ENCODE measurements at places on chromosomes 3 and 15.

- no peak for DNase-seq
Observed at GRCh38 chr15:99487337-99487730, 78.5 kb upstream of the MEF2A start.

DNA sequence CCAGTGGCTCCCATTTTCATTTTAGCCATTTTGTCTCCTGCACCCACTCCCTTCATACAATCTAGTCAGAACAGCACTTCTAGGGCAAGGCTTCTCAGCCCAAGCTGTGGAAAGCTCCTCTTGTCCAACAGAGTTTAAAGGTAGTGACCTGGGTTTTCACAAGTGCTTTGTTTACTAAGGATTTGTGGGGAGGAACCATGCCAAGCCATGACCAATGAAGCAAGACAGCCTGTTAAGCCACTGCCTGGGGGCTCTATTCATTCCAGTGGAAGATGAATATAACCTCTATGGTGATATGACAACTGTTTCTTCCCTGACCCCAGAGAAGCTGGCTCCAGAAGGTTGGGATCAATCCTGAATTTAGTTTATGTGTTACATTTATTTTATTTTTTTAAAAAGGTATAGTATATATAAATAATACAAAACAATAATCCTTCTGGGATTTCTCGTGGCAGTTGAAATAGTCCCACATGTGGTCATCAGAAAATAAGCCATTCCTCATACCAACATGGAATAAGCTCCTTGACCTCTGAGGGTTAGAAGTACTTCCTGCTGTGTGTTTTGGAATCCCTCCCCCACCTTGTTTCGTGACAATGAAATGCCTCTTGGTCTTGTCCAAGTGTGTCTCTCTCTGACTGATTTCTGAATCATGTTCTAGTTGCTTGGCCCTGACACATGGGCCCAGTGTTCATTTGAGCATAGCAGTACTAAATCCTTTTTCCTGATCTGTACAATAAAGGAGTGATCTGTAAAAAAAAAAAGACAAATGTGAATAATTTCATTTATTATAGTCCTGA lies 13.3 kb upstream of the THUMPD3 start:
- DNase-seq = no peak

GRCh38 chr15:91268510-91268909 lies 168.5 kb downstream of the SV2B start:
- no peak for DNase-seq

- DNase-seq = no peak
Observed at GRCh38 chr3:114608293-114608692, 314.5 kb downstream of the TIGIT start.

Measured in stimulated activated CD8-positive, alpha-beta memory T cell treated with anti-CD3 and anti-CD28 coated beads, Interleukin-15, amount 100 ng/mL, for 48 hours (primary cell).